Thoracic aorta (tissue), 2 donors: ENCODE measurements at places on chromosomes 2 and 18.

DNA sequence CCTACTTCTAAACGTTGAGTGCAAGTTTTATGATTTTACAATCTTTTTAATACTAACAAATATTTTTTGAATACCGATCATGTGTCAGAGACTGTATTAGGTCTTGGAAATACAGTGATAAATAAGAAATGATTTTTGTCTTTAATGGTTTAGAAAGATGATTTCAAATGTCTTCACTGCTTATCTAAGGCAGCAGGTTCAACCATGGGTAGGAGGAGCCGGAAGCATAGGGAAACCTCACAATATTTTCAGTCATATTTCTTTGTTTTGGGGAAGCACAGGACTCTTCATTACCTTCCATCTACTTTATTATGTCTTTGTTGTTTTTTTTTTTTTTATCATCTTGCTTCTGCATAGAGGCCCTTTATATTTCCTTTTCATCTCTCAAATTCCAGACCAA, 165.2 kb upstream of the EPC2 start:
- DNase-seq, result no peak

DNA sequence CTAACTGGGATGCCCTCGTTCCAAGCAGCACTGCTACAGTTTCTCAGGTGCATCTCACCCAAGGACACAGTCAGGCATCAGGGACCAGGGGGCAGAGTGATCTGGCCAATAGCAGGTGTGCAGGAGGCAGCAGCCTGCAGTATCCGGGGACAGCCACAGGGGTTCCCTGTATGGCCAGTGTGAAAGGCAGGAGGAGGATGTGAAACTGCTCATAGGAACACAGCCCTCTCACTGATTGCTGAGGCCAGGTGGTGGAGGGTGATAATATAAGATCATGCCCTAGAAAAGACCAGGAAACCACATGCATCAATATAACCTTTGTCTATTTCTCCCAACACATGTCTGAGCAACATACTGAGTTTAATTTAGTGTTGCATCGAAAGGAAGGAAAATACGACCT, 112.7 kb upstream of the TACR1 start:
- DNase-seq, result no peak

DNA sequence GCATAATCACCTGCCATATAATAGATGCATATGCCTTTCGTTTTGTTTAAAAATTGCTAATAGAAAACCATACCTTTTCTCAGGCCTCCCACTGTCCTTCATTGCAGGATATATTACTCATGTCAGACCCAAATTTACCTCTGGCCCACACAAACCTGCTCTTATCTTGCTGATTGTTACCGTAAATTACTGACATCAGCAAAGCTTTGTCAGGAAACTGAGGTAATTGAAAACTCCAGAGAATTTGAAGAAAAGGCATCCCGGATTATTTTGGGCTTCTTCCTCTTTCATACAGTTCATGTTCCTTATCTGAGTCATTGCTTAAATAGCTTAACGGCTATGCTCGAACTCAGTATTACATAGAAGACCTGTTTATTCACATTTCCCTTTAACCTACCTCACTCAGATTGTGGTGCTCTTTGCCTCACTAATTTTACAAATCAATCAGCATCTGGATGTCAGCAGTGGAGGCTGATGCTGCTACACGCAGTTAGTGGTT, 145.7 kb downstream of the ZEB2 start:
- DNase-seq, result no peak

DNA sequence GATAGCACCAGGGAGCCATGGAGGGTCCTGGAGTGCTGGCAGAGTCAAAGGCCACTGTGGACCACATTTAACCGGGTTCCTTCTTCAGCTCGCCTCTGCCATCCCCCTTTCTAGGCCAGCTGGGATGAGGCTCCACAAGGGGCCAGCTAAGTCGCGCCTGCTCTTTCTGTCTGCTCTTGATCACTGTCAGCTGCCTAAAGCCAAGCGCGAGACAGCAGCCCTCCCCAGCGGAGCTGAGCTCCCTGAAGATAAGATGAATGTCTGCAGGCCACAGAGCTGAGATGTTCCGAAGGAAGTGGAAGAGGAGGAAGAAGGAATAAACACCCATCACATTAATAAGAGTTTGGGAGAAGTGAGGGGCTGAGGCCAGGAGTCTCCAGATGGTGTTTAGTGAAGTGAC, 99.6 kb downstream of the CELF4 start:
- DNase-seq, result no peak

DNA sequence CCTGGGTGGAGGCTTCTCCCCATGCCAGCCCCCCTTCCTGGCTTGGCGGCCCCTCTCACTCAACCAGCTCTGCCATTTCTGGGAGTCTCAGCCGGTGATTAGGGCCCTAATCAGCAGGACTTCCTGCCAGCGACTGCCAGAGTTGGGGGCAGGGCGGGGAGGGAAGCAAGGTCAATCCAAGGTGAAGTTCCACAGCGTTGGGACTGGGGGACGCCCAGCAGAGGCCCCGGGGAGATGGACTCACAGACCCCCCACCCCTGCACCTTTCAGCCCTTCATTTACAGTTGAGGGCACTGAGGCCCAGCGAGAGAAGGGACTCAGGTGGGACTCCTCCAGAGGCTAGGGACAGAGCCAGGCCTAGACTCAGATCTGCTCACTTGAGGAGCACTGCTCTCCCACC, 65.3 kb downstream of the TNS1 start:
- no peak for DNase-seq
